Stimulated activated naive CD4-positive, alpha-beta T cell treated with Interleukin-2 at 50 U/mL for 16 hours (primary cell): ENCODE measurements at places on chromosomes 11 and 22.

DNA sequence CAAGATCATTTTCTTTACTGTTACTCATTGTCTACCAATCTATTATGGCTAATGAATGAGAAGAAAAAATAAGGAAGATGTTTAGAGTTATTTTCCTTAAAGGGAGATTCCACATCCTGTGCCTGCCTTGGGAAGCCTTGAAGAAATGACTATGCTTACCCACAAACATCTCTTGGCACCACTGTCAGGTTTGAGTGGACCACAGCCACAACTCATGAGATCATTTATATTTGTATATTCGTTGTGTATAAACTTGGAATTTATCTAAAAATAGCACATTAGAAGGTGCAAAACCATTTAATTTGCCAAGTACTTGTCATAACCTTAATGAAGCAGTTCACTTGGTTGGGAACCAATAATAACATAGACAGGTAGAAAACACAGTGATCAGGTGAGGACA lies 740.8 kb downstream of the DLG2 start:
- no peak for DNase-seq

GRCh38 chr11:101436511-101437142 lies 147.2 kb downstream of the TRPC6 start:
- no peak for DNase-seq

GRCh38 chr22:23591201-23591791 lies 11.2 kb upstream of the IGLL1 start:
- DNase-seq = peak; percentile 37

GRCh38 chr11:60457576-60457975 lies 1.9 kb downstream of the MS4A1 start:
- no peak for DNase-seq

- DNase-seq = no peak
These were observed 1.9 kb downstream of the SLC5A1 start for GRCh38 chr22:32044913-32045312.

GRCh38 chr22:49691256-49691655 lies 136.4 kb downstream of the BRD1 start:
- DNase-seq = no peak

GRCh38 chr11:48124880-48125279 lies 91.7 kb upstream of the OR4B1 start:
- DNase-seq = no peak

GRCh38 chr11:575996-576768 lies at the start of gene PHRF1:
PHRF1 (plus strand) TSS chr11:576470; CDS start chr11:581513, 5,043 bp downstream.
- DNase-seq = peak; percentile 94

DNA sequence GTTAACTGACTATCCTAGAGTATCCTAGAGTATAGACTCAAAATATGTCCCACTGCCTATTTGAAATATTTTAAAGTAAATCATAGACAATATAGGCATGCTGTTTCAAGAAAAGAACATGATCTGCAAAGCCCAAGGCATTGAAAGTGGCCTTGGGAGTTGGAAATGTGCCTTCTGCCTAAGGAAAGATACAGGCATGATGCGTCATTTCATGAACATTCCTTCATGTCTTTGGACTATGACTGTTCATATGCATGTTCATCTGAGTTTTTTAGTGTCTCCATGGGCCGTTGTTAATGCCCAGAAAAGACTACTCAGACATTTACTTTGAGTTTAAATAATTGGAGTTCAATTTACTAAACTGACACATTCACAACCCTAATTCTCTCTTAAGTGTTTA lies 69.7 kb upstream of the PRDM11 start:
- no peak for DNase-seq

DNA sequence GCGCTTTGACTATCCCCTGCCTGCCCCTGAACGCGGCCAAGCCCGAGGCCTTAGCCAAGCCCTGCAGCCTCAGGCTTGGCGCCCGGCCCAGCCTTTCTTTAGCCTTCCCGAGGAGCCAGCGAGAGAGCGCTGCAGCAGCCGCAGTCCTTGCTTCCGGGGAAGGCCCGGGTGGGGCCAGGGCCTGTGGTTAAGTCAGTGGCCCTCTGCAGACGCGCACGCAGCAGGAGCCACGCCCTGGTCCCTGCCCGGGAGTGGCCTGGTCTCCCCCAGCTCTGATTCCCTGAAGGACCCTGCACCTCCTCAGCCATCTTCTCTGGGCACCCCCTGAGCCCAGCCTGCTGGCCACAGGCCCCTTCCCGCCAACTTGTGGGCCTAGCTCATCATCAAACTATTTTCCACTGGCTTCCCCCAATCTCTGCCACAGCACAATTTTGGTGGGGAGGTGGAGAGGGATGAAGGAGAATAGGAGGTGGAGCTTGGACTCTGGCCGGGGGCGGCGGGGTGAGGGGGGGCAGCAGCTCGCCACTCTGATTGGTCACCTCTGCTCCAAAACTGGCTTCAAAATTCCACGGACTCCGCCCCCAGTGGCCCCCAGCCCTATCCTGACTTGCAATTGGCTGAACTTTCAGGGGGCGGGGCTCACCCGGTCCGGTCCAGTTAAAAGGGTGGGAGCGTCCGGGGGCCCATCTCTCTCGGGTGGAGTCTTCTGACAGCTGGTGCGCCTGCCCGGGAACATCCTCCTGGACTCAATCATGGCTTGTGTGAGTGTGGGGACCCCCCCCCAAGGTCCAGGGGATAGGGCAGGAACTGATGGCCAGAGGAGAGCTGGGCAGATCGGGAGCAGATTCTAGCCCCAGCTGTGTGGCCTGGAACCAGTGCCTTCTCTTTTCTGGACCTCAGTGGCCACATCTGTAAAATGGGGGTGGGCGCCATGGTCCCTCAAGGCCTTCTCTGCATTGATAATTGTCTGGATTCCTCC lies at the start of gene LGALS1:
Gene LGALS1, plus strand, starts transcription at position 686 of the 979 bp plus-strand sequence. Its CDS starts 67 bp downstream, at position 753.
- DNase-seq = peak; percentile 43

GRCh38 chr22:45308391-45308956 lies 1.3 kb upstream of the FAM118A start:
- DNase-seq = no peak

DNA sequence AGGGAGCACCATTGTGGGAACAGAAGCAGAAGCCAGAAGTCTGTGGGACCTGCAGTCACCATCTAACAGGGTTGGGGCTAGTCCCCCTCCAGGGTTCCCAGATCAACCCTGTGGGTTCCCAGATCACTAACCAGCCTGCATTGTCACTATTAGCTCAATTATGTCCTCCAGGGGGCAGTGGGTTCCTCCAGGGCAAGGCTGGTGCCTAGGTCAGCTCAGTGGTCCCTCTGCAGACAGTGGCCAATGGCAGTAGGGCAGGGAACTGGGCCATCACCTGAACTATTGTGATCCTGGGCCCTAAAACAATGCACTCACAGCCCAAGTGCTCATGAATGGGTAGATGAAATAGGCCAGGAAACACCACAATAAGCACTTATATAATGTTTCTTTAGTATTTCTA lies 18.8 kb upstream of the PRSS23 start:
- no peak for DNase-seq

GRCh38 chr22:47210686-47211085 lies 448.2 kb downstream of the TBC1D22A start:
- DNase-seq = no peak

- DNase-seq = no peak
These were observed 14.6 kb downstream of the CCDC83 start for GRCh38 chr11:85869781-85870180.

DNA sequence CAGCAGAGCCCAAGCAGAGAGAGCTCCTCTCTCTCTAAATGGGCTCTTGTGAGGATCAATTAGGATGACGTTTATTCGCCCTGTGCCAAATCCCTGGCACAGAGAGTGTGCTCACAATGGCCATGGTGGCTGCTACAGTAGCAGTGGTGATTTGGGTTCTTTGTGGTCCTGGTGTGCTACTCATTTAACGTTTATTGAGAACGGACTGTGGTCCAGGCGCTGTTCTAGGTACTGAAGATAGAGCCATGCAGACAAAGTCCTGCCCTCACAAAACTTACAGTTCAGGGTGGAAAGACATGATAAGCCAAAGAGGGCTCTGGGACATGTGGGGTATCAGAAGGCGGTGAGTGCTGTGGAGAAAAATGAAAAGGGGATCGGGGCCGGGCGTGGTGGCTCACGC lies 5.3 kb downstream of the OTUB1 start:
- DNase-seq = no peak

DNA sequence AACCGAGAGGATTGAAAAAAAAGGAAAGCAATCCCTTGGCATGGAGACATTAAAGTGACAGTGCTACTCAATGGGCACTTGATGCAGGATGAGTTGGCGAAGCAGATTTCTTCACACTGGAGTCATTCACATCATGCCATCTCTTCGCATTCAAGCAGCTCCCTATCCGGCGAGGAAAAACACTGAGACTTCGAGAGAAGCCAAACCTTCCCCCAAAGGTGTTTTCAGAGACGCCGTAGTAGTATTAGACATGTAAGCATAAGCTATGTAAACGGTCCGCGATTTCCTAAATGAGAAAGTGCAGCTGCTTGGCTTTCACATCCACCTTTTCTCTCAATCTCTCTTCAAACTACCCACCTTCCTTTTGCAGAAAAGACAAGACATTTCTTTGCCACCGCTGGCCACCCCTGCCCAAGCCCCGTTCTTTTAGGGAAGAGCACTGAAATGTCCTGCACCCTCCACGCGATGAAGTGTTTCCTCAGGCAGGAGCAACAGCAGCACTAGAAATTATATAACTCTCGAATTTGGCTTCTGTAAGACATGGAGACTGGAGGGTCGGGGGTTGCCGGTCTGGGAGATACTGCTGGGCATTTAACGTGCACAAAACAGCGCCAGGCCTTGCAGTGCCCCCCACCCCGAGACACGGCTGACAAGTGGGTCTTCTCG lies at the start of gene DLG2:
Gene DLG2, minus strand, starts transcription at position 13 of the 666 bp plus-strand sequence.
- DNase-seq = no peak

DNA sequence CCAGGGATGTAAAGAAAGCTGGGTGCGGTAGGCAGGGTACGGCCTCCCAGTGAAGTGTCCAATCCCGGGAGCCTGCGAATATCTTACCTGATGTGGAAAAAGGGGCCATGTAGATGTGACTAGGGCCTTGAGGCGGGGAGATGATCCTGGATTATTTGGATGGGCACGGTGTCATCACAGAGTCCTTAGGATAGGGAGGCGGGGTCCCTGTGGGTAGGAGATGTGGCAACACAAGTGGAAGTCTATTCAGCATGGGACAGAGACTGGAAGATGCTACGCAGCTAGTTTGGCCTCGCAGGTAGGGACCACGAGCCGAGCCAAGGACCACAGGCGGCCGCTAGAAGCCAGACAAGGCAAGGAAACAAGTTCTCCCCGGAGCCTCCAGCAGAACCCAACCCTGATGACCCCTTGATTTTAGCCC lies 46.4 kb upstream of the SHANK2 start:
- DNase-seq = no peak

GRCh38 chr11:118343981-118344515 lies at the start of gene CD3G:
CD3G (plus strand) TSS chr11:118344344; CDS start chr11:118344424, 80 bp downstream.
- DNase-seq = peak; percentile 54
